ENCODE measurements at places on chromosomes 11 and 22.
A peak's percentile ranks its signal among the peaks of the same experiment; 100 is the strongest.

DNA sequence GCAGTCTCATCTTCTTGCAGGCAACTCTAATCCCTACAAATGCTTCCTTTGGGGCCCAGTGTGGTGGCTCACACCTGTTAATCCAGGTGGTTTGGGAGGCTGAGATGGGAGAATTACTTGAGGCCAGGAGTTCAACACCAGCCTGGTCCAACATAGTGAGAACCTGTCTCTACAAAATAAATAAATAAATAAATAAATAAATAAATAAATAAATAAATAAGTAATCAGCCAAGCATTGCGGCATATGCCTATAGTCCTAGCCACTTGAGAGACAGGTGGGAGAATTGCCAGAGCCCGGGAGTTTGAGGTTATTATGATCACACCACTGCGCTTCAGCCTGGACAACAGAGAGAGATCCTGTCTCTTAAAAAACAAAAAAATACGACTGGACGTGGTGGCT lies 34.1 kb upstream of the RRAS2 start:
- DNase-seq = no peak

- DNase-seq = no peak
These were observed 58.1 kb upstream of the PPP6R3 start for GRCh38 chr11:68402355-68403031.

DNA sequence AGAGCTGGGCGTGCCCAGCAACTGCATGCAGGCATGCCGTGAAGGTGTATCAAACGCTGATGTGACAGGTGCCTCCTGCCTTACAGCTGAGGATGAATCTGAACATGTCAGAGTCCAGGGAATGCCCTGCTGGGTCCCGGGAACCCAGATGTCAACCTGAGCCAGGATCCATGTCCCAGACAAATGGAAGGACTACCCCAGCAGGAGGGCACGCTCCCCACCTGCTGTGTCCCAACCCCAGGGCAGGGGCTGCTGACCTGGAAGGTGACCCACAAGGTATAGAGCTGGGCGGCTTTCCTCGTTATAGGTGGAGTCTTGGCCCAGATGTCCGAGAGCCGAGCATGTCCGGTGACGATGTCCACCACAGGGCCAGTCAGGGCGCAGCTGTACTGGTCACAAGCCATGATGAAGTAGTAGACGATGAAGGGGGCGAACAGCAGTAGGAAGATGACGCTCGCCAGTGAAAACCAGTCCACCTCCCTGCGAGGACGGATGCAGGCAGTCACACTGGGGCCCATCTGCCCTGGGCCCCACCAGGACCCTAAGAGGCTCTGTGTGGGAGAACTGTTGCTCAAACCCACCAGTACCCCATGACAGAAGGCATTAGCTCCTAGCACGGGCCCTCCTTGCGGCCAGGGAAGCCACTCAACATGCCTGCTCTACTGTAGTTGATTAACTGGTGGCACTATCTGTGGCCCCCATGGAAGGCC lies 4.3 kb downstream of the DHCR7 start:
- DNase-seq = no peak

- DNase-seq = no peak
These were observed 26.8 kb upstream of the TSKU start for GRCh38 chr11:76756341-76756741.

DNA sequence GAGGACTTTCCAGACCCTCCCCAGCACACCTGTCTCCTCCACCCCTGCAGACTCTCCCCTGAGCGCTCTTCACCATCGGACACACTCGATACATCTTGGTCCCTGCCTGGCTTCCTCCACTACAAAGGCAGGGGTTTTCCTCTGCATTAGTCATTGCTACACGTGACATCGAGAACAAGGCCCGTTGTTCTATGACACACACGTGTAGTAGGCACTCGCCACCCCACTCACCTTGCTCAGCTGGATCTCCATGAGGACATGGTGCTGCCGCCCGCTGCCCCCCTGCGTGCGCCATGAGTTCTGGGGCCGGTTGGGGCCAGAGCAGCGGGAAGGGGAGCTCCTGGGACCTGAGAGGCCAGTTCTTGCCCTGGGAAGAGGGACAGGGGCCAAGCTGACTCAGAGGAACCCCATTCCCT lies 16.7 kb downstream of the ATG2A start:
- no peak for DNase-seq

DNA sequence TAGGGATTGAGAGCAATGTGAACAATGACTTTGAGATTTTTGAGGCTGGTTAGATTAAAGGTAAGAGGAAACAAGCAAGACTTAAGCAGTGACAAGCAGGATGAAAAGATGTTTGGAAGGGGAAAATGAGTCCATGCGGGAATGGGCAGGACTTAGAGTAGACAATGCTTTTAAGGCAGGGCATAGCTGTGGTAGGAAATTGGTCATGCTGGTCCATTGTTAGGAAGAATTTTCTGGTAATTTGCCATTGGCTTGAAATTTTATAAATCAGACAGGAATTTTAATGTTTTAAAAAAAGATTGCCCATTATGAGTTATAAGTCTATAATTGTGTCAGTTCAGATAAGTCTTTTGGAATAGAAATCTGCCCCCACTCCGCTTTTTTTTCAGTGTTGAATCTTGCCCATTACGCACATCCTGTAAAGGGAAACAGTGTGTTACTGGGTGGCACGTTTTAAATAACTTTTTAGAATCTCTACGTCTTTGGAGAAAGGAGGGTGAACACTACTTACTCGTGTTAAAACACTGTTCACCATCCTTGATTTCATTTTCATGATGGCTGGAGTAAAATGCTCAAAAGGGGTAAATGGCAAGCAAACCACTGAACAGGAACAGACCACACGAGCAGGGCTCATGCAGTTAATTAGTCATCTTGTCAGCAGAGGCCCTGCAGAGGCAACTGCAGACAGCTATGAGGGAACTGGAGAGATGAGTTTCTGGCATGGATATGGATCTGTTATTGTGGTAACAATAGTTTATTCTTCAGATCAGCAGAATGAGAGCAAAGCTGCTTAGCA lies 25.0 kb downstream of the SWAP70 start:
- DNase-seq = no peak

- no peak for DNase-seq
These were observed 67.4 kb upstream of the SLC22A12 start for GRCh38 chr11:64523456-64524157.

DNA sequence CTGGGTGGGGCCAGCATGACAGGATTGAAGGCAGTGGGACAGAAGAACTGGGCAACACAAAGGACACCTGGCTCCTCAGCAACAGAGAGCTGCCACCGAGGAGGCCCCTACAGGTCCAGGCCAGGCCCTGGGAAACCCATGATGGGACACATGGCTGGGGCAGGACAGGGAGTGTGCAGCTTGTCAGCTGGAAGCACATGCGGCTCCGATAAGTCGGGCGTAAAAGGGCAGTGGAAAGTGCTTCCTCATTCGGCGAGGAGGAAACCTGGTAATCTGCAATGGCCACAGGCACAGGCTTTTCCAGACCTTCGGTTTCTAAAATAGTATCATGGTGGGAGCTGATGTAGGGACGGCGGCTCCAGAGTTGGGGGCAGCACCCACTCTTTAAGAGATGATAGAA lies 16.5 kb downstream of the GNAZ start:
- no peak for DNase-seq

DNA sequence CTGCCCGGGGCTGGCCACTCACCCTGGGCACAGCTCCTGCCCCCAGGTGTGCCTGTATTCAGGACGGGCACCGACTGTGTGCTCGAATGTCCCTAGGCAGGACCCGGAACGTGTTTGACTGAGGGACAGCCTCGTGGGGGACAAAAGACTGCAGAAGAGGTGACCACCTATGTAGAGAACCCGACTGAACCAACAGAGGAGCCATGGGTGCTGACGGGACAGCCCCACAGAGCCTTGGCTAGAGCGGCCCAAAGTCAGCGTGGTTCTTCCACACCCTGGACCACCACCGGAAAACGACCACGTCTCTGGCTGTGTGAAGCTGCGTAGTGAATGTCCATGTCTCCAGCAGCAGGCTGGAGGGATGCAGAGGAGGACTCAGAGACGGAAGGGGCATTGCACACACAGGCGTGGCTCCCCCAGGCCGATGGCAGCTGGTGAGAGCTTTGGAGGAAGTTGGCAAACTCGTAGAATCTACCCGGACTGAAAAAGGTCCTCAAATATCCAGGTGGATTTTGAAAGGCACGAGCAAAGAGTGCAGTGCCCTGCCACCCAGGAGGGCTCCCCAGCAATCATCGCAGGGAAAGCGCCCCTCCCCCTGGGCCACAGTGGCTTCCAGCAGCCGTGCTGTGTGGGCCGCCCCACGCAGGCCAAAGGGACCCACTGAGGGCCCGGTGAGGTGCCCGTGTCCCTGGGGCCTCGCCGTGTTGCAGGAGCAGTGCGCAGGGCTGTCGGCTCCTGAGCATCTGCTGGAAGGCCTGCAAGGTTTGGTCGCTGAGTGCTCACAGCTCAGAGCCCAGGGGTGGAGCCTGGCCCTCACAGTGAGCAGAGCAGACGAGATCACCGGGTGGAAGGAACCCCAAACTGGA lies 17.5 kb upstream of the MUC5B start:
- no peak for DNase-seq

- no peak for DNase-seq
These were observed 141.6 kb downstream of the SNX19 start for GRCh38 chr11:130774703-130775102.

DNA sequence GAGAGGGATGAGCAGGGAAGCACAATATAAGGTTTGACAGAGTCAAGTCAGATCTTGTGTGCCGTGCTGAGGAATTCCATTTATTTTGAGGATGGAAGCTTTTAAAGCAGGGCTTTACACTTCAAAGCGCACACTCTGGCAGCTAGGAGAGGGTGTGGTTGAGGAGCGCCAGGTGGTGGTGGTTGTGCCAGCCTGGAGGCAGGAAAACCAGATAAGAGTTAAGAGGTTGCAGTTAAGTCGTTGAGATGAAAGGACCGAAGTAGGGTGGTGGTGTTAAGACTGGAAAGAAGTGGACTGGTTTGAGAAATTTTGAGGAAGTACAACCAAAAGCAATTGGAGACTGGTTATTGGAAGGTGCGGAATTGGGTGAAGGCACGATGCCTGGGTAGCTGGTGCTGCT lies 231.6 kb upstream of the TBCEL start:
- DNase-seq = no peak

DNA sequence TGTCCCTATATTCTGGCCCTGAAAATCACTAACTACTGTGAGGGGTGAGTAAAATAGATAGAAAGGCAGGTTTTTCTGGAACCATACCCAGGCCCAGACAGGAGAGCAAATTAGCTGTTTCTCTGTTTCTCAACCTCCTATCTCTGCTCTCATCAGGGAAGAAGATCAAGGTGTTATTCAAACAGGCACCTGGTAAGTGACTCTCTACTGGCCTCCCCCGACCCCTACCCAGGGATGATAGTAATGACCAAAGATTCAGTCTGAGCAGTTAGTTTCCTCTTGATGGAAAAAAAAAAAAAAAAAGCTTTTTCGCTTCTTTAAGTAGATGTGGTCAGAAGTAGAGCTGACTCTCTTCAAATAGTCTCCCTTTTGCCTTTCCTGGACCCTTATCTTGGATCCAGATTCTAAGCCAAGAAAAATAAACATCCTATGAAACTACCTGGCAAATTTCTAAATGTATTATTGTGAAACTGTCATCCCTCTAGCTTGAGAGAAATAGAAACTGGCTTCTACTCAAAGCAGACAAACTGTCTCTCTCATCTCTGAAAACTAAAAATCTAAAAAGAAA lies 9.9 kb downstream of the LRRC4C start:
- no peak for DNase-seq

DNA sequence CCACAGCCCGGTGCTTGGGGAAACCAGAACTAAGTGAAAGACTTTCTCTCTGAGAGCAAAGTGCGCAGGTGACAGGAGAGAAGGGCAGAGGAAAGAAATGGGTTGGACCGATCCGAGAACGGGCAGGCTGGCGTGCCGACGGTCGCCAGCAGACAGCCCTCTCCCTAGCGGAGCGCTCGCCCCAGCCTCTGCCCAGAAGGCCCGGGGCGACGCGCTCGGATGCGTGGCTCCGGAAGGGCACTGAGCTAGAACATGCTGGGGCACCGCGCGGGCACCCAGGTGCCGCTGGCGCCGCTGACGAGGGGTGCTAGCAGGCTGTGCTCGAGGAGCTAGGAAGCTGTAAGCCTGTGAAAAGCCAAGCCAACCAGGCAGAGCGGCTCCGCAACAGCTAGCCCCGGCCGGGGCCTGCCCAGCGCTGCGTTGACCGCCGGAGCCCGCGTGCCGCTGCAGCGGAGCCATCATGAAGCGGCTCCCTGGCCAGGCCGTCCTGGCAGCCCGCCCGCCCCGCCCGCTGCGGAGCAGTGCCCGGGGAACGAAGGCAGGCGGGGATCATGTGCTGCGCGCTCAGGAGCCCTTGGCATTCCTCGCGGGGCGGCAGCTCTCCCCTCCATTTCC lies 22.1 kb upstream of the RRAS2 start:
- DNase-seq = peak; percentile 17

DNA sequence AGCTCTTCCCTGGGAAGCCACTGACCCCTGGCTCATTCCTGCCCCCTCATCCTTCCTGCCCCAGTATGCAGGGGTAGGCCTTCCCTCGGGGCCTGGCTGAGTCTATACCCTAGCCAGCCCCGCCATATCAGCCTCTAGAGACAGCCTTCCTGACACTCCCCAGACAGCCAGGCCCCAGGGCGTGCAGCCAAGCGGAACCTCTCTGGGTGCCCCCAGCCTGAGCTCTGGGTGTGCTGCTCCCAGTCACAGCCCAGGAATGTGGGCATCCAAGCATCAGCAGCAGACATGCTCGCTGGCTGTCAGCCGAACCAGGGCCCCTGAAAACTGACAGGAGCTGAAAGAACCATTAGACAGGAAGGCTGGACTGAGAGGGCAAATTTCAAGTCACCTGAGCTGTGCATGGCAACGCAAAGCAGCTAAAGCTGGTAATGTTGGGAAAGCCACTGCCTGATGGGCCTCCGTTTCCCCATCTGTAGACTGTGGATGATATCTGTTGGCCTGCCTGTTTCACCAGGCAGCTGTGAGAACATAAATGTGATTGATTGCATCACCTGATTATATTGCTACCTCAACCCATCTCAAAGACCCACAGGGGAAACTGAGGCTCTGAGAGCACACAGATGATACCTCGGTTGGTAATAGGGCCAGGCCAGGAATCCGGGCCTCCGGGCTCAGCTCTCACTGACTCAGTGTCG lies 93.2 kb downstream of the LRRC32 start:
- no peak for DNase-seq

DNA sequence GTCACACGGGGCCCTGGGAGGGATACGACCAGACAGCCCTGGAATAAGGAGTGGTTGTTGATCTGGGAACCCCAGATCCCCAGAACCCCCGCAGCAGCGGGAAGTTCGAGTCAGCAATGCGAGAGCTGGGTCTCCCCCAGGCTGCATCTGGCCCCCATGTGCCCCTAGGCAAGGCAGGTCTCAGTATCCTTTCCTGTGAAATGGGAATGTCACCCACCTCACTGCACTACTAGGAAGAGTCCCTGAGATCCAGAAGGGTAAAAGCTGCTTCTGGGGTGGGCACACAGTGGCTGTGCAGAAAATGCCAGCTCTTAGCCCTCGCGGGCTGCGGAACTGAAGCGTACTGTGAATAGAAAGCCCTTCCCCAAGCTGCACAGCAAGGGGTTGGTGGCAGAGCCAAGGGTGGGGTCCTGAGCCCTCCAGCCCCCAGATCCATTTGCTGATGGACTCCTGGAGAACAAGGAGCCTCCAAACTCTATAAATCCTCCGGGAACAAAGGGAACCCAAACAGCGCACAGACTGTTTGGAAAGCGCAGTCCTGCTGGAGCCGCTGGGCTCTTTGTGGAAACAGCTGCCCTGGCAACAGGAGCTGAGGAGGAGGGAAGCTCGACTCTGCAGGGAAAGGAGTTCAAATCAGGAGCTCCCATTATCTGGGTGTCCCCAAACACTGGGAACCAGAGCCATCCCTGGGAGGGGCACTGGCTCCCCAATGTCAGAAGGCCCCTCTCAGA lies 68.2 kb upstream of the SHISAL1 start:
- no peak for DNase-seq
